Stimulated activated CD8-positive, alpha-beta memory T cell treated with anti-CD3 and anti-CD28 coated beads, Interleukin-2, amount 100 ng/mL, for 1 hour (primary cell): ENCODE measurements at places on chromosomes 12 and 14.

DNA sequence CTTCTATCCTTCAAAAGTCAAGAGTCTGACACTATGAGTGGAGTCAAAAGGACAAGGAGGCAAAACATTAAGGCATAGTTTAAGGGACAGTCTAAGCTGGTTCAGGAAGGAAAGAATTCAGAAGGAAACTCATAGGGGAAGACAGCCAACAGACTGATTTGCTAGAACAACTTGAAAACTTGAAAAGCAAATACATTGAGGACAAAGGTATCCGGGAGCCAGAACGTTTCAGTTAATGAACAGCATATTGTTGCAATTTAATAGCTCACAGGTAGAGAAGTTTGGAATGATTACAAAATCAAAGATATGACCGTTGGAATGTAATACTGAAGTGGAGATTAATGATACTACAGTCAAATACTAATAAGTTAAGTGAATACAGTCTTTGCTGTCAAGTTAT, 312.8 kb upstream of the RPL10L start:
- no peak for DNase-seq

GRCh38 chr12:113921430-113921829, 44.7 kb downstream of the RBM19 start:
- DNase-seq = no peak

GRCh38 chr12:128818065-128819022, 5.4 kb downstream of the SLC15A4 start:
- DNase-seq = no peak

DNA sequence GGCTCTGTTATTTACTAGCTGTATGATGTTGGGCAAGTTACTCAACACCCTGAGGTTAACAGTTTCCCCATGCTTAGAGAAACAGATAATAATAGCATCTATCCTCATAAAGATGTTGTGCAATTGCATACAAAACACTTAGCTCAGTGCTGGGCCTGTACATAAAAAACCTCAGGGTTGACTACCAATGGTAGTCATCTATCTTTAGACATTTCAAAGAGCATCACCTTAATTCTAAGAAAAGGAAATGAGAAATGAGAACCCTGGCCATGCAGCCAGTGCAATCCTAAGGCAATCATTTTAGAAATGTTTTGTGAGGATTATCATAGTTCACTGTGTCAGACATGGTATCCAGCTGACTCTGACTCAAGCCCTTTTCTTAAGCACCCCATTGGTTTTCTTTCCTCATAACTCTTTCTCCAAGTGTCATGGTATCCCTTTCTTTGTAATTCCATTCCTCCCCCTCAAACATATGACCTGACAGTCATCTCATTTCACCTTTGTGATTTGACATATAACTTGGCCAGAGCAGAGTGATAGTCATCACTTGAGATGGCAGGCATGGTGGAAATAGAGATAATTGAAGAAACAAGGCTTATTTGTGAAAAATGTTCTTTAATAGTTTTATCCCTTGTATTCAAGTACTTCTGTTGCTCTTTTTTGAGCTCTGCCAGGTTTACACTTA, 29.5 kb upstream of the OSBPL8 start:
- DNase-seq = no peak

- DNase-seq = no peak
Measured at GRCh38 chr14:92005019-92005418, 34.8 kb downstream of the TRIP11 start.

DNA sequence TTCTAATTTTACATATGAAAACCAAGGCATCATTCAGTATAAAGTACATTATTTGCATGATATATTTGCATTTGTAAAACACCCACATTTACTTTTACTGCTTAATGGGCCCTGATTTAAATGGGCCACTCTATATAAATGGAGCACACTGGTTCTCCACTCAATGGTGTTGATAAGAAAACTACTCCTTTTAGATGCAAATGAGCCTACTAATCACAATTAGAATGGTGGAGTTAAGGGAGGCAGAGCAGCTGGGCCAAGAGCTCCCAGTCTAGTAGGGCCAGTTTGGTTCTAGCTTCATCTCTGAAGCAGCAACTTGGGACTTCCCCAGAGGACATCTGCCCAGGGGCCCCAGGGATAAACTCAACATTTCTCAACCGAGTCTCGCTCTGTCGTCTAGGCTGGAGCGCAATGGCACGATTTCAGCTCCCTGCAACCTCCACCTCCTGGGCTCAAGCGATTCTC, 120.7 kb downstream of the FOXN3 start:
- DNase-seq = no peak

GRCh38 chr12:64070454-64070853, 151.6 kb downstream of the KICS2 start:
- no peak for DNase-seq

GRCh38 chr12:52029685-52030084, 21.6 kb upstream of the NR4A1 start:
- no peak for DNase-seq

- no peak for DNase-seq
Measured at GRCh38 chr12:106647793-106648514, 65.2 kb downstream of the RFX4 start.

- no peak for DNase-seq
Measured at GRCh38 chr14:97578982-97579548, 781.9 kb downstream of the VRK1 start.

DNA sequence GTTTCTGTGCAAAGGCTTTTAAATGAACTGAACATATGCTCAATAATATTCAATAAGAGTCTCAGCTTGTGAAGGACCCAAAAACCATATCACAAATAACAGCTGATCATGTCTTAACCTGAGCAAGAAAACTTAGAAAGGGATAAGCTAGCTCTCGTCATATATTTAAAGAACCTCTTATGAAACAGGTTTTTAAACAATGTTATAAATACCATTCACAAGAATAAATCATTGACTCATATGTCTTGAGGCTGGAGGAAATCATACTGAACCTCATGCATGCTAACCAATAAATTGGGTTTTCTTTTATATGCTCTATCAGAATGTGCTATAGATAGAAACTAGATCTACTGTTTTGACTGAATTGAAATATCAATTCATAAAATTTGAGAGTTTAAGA, 426.9 kb downstream of the NOVA1 start:
- DNase-seq = no peak

- DNase-seq = no peak
Measured at GRCh38 chr12:24172031-24172772, 222.7 kb upstream of the SOX5 start.

DNA sequence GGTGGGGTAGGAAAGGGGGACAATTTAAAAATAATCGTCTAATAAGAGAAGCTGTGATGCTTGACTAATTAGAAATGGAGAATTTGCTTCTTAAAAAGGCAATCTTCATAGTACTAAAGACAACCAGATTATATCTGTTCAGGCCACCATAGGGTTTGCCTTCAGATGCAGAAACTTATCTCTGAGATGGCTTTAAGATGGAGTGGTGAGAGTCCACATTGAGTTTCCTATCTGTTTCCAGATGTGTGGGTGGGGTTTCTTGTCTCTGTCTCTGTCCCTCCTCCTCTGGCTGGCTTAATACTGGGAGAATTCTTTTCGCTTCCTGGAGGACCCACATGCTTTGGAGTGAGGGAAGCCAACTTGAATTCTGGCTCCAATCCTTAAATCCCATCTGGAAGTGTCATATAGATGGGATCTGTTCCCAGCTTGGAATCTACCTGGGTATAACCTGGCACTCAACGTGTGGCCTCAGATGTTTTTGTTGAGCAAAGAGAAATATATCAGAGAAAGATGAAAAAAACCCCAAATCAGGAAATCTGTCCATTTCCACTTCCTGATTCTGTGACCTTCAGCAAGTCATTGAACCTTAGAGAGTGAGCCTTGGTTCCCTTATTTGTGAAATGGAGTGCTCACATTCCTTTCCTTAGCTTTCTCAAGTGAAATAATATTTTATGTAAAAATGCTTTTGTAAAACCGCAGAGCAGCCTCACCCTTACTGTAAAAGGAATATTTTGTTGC, 66.4 kb downstream of the CHST11 start:
- DNase-seq = no peak

DNA sequence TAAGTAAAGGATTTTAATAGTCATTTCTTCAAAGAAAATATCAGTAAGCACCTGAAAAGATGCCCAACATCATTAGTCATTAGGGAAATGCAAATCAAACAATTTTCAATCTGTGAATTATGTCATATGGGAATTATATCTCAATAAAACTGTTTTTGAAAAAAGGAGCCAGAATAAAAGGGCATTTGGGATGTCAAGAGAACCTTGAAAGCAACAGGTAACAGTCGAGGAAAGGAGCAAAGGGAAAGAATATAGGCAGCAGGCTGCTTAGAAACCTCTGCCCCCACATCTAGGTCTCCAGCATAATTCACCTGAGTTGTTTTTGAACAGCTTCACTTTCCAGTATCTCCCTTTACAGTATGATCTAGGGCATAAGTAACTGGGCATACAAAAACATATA, 12.2 kb downstream of the RAD9B start:
- DNase-seq = no peak

DNA sequence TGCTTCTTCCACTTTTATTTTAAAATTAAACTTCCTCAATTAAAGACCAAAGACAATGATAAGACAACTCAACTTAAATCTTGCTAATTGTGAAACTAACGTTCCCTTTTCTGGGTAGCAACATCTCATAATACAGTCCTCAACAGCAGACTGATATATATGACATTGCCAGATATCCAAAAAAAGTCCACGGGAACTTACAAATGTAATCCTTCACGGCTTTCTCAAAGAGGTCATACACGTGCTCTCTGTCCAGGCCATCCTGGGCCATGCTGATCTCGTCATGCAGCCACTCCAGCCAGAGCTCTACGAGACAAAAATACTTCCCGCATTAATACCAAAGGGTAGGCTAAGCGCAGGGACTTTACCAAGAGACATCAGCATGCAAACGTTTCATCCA, 13.3 kb downstream of the SART3 start:
- DNase-seq = no peak

GRCh38 chr12:94265539-94265938, 117.2 kb downstream of the PLXNC1 start:
- no peak for DNase-seq

DNA sequence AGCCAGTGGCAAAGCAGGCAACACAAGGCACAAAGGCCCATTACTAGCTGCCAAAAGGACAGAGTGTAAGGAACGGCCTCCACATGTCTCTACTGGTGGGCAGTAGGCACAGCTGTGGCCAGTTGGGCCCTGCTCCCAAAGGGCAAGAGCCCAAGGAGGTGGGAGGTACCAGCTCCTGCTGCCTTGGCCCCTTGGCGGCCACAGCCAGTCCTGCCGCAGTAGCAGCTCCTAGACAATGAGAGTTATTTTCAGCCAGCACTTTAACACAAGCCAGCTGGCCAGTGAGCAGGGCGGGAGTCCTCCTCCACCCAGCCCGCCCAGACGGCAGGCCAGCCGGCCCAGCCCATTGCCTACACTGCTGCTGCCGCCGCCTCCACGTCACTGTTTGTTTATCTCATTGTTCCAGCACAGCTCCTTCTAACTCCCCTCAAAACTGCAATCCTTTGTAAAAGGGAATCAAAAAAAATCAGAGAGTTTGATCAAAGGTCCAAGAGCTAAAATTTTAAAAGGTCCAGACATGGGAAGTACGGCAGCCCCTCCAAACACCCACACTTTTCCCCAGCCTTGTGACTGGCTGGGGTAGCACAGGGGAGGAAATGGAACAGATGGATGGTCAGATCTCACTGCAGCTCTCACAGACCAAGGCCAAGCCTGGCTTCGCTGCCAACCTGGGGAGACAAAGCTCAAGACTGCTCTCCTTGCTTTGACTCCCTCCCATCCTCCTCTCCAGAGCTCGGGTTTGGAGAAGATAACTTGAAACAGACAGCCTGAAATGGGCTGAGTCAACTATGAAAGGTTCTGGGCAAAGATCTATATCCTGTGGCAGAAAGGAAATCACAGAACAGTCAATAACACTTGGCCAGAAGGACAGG, 33.5 kb downstream of the FMNL3 start:
- DNase-seq = no peak

DNA sequence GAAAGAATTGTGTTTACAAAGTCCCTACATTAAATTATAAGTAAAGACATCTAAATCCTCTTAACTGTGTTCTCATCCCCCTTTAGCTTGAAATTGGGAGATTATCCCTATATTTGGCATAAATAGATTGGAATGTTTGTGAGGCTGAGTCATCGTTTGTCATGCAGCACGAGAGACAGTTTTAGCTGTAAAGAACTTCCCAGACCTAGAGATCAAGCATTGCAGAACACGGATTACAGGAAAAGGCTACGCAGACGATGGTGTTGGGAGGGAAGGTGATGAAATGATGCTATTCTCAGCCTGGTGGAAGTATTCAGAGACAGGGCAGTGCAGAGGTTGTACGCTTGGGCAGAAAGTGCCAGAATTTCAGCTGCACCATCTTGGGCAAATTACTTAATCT, 93.8 kb downstream of the PTPRB start:
- no peak for DNase-seq

DNA sequence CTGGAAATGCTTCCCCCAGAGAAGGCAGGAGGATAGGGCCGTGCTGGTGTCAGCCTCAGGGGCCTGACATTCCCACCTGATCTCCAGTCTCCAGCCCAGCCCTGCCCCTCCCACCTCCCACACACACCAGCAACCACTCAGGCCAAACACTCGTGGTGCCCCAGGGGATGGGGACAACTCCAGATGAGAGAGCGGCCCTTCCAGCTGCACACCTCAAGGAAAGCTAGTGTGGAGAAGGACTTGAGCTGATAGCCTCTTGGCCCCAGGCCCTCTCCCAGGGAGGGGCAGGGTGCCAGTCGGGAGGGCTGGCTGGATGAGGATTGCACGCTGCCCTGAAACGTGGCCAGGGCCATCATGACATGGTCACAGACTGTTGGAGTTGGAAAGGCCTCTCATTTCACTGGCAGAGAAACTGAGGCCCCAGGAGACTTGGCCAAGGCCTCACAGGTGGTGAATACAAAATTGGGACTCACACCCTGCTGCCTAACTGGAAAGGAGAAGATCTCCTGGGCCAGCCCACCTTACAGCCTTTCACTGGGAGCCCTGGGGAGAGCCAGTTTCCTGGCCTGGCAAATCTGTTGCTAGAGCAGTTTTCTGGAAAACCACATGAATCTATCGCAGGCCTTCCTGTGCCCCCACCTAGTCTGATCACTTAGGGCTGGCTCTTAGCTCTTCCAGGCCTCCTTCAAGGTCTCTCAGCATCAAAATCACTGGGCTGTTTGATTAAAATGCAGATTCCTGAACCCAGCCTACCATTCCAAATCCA, 52.1 kb downstream of the IRF2BPL start:
- no peak for DNase-seq

- no peak for DNase-seq
Measured at GRCh38 chr12:131671871-131672270, 39.0 kb upstream of the SFSWAP start.

- no peak for DNase-seq
Measured at GRCh38 chr14:34571771-34572170, 32.3 kb upstream of the EAPP start.

- DNase-seq = no peak
Measured at GRCh38 chr12:113759135-113759534, 207.0 kb downstream of the RBM19 start.

GRCh38 chr14:78028471-78028870, 141.7 kb upstream of the NRXN3 start:
- no peak for DNase-seq

DNA sequence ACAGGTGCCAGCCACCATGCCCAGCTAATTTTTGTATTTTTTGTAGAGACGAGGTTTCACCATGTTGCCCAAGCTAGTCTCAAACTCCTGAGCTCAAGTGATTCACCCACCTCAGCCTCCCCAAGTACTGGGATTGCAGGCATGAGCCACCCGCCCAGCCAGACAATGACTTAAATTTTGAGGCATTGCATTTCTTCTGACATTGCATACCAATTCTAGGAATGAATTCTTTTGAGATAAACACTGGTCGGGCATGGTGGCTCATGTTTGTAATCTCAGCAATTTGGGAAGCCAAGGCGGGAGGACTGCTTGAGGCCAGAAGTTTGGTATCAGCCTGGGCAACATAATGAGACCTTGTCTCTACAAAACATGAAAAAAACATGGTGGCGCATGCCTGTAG, 2.5 kb upstream of the CELA1 start:
- DNase-seq = no peak

GRCh38 chr14:63200035-63200740, 4.1 kb upstream of the RHOJ start:
- no peak for DNase-seq
